ENCODE measurements at places on chromosomes 5 and 9.

GRCh38 chr5:141878186-141878710, at the start of gene PCDH1:
PCDH1 (minus strand) TSS chr5:141878410; CDS start chr5:141878262, 148 bp downstream.
- DNase-seq, result peak; percentile 53

- no peak for DNase-seq
Observed at GRCh38 chr5:97063251-97063650, 79.2 kb downstream of the LIX1 start.

DNA sequence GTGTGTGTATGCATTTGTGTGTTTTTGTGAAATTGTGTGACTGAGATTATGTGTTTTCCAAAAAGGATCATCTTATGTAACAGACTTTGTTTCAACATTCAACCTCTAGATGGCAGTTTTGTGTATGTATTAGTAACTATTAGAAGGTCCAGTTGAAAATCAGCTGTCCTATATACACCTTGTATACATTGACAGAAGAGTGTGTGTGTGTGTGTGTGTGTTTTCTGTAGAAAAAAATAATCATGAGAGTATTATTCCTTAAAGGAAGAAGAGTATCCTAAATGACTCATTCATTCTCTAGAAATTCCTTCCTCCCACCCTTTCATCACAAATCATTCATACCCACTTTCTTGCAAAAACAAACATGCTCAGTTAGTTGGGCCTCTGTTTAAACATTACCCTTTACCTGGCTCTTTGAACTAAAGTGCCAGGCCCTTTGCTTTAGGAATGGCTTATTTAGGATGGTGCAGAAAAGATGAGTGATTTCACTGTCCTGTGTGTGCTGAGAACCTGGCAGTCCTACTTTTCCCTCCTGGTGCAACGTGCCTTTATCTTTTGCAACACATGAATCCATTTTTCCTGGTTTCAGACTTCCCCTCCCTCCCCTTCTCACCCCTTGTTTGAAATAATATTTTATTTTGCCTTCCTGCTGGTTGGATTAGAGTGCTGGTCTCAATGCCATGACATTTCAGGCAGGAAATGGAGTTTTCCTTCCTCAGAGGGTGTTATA, 152.2 kb downstream of the ARHGAP26 start:
- DNase-seq, result no peak

- no peak for DNase-seq
Observed at GRCh38 chr9:30524311-30524710, 1860.1 kb upstream of the ACO1 start.

GRCh38 chr5:52468976-52469375, 318.7 kb upstream of the ITGA1 start:
- no peak for DNase-seq

- DNase-seq, result no peak
Observed at GRCh38 chr5:171535162-171535561, 115.7 kb downstream of the FGF18 start.

DNA sequence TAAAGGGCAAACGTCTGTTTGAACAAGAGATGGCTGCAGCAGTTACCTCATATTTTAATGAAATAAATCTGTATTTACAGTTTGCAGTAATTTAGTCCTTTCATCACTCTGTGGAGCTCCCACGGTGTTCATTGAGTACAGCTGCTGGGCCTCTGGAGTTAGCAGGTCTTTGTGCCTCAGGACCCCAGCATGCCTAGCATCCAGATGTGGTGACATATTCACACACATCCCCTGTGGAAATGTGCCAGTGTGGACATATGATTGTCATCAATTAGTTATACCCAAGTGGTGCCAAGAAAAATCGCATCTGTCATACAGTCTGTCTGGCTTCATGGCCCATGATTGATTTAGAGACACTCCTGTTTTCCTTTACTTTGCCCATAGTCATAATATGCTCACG, 77.3 kb downstream of the NNT start:
- no peak for DNase-seq

DNA sequence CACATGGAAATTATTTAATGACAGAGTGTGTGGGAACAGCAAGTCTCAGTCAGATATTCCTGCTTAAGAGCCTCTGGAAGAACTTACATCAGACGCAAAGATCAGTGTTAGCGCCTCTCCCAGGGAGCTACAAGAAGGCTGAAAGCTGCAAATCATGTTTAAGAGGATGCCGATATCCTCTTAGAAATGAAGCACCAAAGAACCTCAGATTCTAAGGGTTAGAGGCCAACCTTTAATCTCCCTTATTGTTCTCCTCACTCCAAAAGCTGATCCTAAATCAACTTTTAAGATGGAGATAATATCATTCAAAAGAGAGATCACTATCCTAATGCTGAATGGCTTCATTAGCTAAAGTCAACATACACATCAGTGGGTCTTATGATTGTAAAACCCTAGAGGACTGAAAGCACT, 160.6 kb downstream of the NFIB start:
- DNase-seq, result no peak

GRCh38 chr9:36056896-36057295, 20.2 kb downstream of the RECK start:
- no peak for DNase-seq
